ENCODE measurements at places on chromosomes 1 and 21. TPM values are rescaled to one million over a fixed set of nuclear protein-coding genes. Genes with fewer than 3 reads are reported as not detected.
A peak's percentile ranks its signal among the peaks of the same experiment; 100 is the strongest.

GRCh38 chr1:27672750-27673112 is 739 bp upstream of the IFI6 start:
- H3K4me3 ChIP-seq, result no peak overlapping the region
- peak overlapping the region; percentile 78 for H3K27ac ChIP-seq
- H3K4me1 ChIP-seq, result peaks cover 37% of the 10 kb centered on the region
- no peaks in the 10 kb centered on the region for H3K27me3 ChIP-seq
- H3K36me3 ChIP-seq, result no peaks in the 10 kb centered on the region

GRCh38 chr1:204335085-204335484 is 24.6 kb downstream of the PLEKHA6 start:
- H3K27me3 ChIP-seq, result no peaks in the 10 kb centered on the region
- no peaks in the 10 kb centered on the region for H3K4me1 ChIP-seq
- no peak overlapping the region for H3K4me3 ChIP-seq
- DNase-seq, result no peak
- no peak overlapping the region for H3K27ac ChIP-seq

DNA sequence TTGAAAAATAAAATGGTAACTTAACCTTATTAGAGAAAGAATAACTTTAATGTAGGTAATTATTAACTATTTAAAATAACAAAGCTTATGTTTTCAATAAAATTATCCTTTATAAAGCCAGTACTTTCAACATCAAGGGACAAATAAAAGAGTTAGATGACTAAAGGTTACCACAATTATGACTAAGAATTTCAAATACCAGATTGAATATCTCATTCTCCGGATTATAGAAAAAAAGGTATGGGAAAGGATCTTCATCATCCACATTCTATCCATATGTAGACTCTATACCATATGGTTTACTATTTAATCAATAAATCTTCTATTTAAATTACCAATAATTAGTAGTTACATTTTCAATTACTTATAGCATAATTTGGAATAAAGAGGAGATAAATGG is 62.8 kb downstream of the TOR3A start:
- no peak for DNase-seq
- no peak overlapping the region for H3K4me3 ChIP-seq
- H3K36me3 ChIP-seq, result no peaks in the 10 kb centered on the region
- no peak overlapping the region for H3K27ac ChIP-seq

DNA sequence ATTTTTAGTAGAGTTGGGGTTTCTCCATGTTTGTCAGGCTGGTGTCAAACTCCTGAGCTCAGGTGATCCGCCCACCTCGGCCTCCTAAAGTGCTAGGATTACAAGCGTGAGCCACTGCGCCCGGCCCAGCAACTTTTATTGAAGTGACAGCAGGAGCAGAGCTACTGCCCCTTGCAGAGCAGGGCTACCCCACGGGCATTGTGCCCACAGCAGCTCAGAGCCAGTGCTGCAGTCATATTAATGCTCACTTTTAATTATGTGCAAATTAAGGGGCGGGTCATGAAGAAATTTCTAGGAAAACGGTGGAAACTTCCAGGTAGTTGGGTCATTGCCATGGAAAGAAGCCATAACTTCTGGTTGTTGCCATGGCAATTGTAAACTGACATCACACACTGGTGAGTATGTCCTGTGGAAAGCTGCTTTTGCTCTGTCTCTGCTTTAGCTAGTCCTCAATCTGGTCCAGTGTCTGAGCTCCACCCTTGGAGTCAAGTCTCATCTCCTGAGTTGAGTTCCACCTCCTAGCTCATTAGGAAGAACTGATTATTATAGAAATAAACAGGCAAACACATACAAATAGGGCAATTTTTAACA is 127.3 kb upstream of the ADGRL4 start:
- no peak overlapping the region for H3K4me3 ChIP-seq
- no peaks in the 10 kb centered on the region for H3K36me3 ChIP-seq
- peak; percentile 10 for DNase-seq
- no peaks in the 10 kb centered on the region for H3K4me1 ChIP-seq
- H3K27ac ChIP-seq, result no peak overlapping the region
- no peaks in the 10 kb centered on the region for H3K27me3 ChIP-seq

DNA sequence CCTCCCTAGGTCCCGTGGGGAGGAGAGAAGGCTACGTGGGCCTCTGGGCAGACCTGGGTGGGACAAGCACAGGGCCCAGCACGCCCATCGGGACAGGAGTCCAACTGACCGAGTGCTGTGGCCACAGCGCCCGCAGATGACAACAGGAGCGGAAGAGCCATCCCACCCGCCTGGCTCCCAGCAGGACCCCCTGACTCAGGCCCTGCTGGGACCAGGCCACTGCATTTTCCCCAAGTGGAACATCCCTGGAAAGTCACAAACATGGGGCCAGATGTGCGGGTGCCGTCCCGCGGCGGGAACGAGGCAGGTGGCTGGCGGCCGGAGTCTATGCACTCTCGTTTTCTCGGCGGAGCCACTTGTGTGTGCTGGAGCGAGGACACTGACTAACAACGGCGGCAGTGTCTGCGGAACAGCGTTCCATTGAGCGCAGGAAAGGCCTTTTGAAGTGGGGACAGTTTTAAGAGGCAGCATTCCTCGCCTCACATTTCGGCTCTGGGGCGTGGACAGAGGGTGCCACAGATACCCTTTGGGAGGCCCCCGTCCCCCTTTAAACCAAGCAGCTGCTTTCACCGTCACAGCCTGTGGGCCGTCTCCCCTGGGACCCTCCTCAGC is 93.7 kb upstream of the ARHGEF16 start:
- H3K4me3 ChIP-seq, result no peak overlapping the region
- no peak overlapping the region for H3K27ac ChIP-seq
- peaks cover 2% of the 10 kb centered on the region for H3K4me1 ChIP-seq

DNA sequence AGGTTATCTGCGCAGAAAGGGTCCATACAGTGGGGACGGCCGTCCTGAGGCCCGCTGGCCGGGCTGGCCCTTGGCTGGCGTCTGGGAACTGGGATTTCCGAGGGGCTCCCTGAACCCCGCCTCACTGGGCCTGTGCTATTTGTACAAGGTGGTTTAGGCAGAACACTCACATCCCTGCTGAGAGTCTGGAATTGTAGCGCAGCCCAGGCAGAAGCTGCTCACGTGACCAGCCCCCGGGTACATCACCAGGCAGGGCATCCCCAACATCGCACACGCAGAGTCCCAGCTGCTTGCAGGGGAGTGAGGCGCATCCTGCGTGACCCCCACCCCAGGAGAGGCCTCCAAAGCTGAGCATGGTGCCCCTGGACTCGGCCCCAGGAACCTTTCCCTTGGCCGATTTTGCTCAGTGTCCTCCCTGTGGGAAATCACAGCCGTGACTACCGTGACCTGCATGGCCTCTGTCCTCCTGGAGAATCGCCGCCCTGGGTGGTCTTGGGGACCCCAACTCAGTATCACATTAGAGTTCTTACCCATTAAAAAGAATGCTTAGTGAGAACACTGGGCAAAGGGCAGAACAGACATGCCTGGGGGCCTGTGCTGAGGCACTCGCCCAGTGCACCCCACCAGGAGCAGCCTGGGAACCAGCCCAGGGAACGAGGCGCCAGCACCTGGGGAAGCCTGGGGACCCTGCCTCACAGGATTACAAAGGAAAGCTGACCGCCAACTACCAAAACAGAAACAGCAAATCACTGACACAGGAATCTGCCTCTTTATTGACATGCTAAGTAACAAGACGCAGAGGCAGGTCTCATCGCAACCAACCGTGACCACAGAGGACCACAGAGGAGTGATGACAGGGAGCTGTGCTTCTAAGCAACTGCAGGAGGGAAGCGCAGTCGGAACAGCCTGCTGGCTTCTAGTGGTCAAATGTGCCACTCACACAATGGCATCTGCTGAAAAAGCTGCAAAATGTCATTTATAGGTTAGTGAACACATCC is 33.5 kb downstream of the UBE2G2 start:
- H3K4me3 ChIP-seq, result no peak overlapping the region
- H3K36me3 ChIP-seq, result peaks cover 10% of the 10 kb centered on the region

- no peak for DNase-seq
- no peak overlapping the region for H3K27ac ChIP-seq
- H3K4me3 ChIP-seq, result no peak overlapping the region
- no peaks in the 10 kb centered on the region for H3K27me3 ChIP-seq
Observed at GRCh38 chr21:29989634-29990234, 49.9 kb upstream of the GRIK1 start.

GRCh38 chr1:15336866-15337265 is 72.8 kb upstream of the EFHD2 start:
- H3K4me3 ChIP-seq, result no peak overlapping the region
- no peak overlapping the region for H3K27ac ChIP-seq
- DNase-seq, result no peak
- H3K4me1 ChIP-seq, result peaks cover 6% of the 10 kb centered on the region
- no peaks in the 10 kb centered on the region for H3K27me3 ChIP-seq

GRCh38 chr1:72284084-72284347 is 1.7 kb upstream of the NEGR1 start:
- no peaks in the 10 kb centered on the region for H3K27me3 ChIP-seq
- peaks cover 9% of the 10 kb centered on the region for H3K4me1 ChIP-seq
- H3K4me3 ChIP-seq, result peak overlapping the region; percentile 76
- H3K27ac ChIP-seq, result peak overlapping the region; percentile 86
- no peaks in the 10 kb centered on the region for H3K36me3 ChIP-seq

DNA sequence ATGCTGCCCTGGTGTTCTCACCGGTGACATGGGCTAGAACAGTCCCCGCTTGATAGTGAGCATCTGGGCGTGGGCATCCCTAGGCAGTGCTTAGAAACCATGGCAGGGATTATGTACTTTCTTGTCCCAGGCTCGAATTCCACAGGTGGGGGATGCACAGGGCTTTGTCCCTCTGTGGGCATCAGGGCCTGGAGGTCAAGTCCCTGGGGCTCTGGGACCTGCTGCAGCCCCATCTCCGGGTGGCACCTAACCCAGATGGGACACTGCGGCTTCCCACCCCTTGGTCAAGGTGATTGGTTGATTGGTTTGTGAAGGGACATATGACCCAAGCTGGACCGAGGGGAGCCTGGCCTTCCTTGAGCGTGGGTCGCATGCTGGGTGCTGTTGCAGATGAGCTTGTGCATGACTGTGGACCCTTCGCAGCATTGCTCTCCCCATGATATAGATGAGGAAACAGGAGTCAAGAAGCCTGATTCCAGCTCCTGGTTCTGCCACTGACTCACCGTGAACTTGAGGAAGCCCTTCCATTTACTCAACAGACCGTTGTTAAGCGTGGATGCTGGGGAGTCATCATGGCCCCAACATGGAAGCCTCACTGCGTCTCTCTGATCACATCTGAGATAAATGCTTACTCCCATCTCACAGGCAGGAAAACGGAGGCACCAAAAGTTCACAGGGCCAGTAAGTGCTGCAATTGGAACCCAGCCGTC is 64.0 kb upstream of the RUNX3 start:
- H3K4me3 ChIP-seq, result no peak overlapping the region
- no peak for DNase-seq
- no peaks in the 10 kb centered on the region for H3K36me3 ChIP-seq
- no peaks in the 10 kb centered on the region for H3K27me3 ChIP-seq

DNA sequence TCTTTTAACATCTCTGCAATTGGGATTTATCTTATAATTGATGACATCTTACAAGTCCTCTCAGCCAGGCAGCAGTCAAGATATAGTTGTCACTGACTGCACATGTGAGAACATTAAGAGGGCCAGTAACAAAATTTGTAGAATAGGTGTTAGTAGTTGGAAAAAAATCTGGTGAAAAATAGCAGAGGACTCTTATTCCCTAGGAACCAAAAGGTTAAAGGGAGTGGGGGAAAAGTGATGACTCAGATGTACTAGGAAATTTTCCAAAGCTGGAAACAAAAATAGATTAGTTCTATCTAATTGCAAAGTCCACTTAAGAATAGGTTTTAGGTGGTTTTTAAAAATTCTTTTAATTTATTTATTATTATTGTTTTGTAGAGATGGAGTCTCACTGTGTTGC is 3.6 kb downstream of the NUP210L start:
- H3K36me3 ChIP-seq, result no peaks in the 10 kb centered on the region
- H3K27me3 ChIP-seq, result no peaks in the 10 kb centered on the region
- no peak overlapping the region for H3K4me3 ChIP-seq

DNA sequence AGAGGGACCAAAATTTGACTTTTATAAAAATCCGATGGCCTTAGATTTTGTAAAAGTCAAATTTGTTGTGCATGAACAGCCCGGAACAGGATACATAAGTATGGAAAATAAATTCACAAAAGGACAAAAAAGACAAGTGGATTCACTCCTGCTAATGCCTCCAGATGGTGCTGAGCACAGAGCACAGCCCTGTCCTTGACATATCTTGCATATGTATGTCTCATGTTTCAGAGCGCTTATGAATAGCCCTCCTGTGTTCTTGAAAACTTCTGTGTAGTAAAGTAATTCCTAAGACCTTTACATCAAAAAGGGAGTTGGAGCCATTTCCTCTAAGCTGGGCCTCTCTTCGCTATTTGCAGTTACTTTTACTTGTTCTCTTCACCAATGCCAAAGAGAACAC is 110.7 kb upstream of the RAB3GAP2 start:
- H3K4me1 ChIP-seq, result no peaks in the 10 kb centered on the region
- H3K36me3 ChIP-seq, result no peaks in the 10 kb centered on the region
- DNase-seq, result no peak
- H3K27me3 ChIP-seq, result no peaks in the 10 kb centered on the region

GRCh38 chr1:96515430-96515829 is 206.2 kb upstream of the PTBP2 start:
- no peak overlapping the region for H3K27ac ChIP-seq
- H3K36me3 ChIP-seq, result no peaks in the 10 kb centered on the region
- no peak for DNase-seq
- no peak overlapping the region for H3K4me3 ChIP-seq
- H3K27me3 ChIP-seq, result no peaks in the 10 kb centered on the region
- no peaks in the 10 kb centered on the region for H3K4me1 ChIP-seq

DNA sequence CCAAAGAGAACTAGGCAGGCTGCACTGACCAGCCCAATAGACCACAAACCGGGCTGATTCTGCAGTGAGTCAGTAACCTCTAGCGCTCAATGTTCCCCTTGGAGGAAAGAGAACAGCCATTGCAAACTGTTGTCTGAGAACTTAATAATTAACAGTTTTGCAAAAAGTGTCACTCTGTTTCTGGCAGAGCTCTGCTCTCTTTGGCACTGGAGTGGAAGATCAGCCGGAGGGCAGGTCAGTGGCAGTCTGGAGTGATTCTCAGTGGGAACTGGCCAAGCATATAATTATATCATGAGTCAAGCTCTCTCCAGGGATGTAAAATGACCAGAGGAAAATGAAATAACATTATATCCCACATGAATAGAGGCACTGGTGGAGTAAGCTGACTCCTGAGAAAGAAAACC is 238.3 kb downstream of the HLX start:
- H3K4me3 ChIP-seq, result no peak overlapping the region
- H3K27me3 ChIP-seq, result no peaks in the 10 kb centered on the region
- no peak for DNase-seq
- no peak overlapping the region for H3K27ac ChIP-seq
- no peaks in the 10 kb centered on the region for H3K36me3 ChIP-seq
- H3K4me1 ChIP-seq, result no peaks in the 10 kb centered on the region

GRCh38 chr1:42148166-42148565 is 5.0 kb upstream of the GUCA2B start:
- no peaks in the 10 kb centered on the region for H3K36me3 ChIP-seq
- H3K27ac ChIP-seq, result no peak overlapping the region
- H3K27me3 ChIP-seq, result no peaks in the 10 kb centered on the region
- peaks cover 5% of the 10 kb centered on the region for H3K4me1 ChIP-seq
- no peak for DNase-seq

The USH2A gene
- total RNA-seq, result under 0.01 TPM

The KRTAP19-7 gene
- total RNA-seq, result not detected

The IKBKE gene
- 7.4 TPM for total RNA-seq

The VSIG8 gene
- not detected for total RNA-seq

The KMO gene
- 8.3 TPM for total RNA-seq
